ENCODE measurements at places on chromosomes 3 and 15.
A peak's percentile ranks its signal among the peaks of the same experiment; 100 is the strongest.

DNA sequence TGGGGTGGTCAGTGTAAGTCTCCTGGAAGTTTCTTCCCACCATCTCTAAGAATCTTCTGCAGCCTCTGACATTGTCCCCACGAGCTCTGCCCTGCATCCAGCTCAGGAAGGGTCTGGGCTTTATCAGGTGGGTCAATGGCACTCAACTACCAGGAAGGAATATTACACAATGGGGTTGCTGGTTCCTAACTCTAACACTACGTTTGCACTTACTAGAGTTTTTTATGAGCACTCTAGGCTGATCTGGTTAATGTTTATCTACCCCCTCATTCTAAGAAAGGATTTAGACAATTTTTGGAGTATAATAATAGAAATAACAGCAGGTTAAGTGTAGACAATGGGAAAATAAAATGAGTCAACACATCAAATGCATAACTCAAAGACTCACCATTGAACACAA lies 411.1 kb upstream of the RGMA start:
- no peak for DNase-seq

DNA sequence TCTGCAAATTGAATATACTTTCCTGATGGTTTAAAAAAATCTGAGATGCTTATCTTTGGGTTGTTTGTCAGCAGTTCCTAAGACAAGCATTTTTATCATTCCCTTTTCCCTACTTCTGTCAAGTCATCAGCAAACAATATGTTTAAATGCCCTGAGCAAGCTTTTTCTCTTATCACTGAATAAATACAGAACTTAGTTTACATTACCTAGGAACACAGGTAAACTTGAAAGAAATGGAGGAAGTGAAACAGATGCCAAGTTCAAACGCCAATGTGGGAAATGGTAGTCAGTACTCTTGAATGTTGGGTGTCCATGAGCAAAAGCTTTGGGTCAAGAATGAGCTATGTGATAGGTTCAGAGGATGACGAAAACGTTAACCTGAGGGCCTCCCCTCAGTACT lies 17.2 kb upstream of the TCAIM start:
- no peak for DNase-seq

- DNase-seq, result no peak
These were observed 189.6 kb upstream of the THBS1 start for GRCh38 chr15:39391230-39391629.

DNA sequence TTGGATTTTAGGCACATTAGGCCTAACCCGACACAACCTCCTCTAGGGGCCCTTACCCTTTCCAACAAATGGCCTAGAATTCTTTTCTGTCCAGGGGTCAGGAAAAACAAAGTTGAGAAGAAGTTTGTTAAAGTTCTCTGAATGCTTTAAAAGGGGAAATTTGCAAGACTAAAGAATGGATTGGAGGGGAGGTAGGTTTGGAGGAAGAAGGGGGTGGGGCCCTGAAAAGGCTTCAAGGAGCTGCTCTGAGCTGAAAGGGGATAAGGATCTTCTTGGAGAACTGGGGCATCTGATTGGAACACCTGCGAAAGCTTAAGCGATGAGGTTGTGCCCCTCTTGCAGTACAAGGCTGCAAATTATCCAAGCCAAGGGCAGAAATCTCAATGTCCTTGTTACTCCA lies 3.9 kb upstream of the SENP2 start:
- no peak for DNase-seq

DNA sequence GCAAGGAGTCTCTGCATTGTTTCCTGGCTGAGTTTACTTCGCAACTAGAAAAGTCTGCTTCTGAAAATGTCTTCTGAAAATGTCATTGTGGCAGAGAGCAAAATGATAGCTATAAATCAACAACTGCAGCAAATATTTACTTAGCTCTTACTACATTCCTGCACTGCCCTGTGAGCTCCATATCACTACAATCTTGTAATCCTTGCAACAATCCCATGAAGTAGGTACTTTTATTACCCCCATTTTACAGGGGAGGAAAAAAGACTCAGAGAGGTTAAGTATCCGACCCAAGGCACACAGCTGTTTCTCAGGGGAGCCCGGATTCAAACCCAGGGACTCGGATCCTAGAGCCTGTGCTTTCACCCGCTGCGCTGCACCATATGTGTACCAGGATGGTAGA lies 34.2 kb upstream of the SPTBN5 start:
- no peak for DNase-seq

DNA sequence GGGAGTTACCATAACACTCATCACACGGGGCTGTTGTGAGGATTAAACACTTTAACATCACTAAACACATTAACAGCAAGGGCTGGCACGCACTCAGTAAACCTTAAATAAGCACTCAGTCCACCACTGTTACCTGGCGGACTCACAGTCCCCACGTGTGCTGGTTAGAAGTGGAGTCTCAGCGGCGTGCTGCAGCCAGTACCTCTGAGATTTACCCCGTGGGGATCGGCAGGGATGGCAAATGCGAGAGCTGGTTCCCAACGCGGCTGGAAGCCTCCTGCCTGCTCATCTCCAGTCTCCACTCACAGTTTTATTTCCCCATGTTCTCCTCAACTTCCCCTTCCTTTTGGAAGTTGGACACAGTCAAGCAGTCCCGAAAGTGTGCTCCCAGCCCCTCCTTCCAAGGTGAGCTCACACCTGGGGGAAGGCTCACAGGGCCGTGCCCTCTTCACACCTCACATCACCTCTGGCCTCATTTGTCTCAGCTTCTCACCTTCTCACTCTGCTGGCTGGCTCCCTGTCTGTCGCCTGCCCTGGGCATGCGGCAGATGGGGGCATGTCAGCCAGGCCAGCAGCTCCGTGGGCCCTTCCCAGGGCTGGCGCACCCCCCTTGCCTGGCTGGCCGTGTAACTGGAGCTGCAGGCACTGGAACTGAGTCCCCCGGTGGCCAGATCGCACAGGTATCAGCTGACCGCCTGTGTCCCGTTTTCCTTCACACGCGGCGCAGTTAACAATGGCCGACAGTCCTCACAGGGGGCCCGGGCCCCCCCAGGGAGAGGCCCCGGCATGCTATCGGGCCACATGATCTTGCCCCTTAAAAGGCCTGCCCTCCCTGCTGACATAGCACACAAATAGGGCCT lies 87.1 kb downstream of the WNT7A start:
- no peak for DNase-seq

- DNase-seq, result no peak
These were observed 16.1 kb downstream of the ALS2CL start for GRCh38 chr3:46677411-46677726.

DNA sequence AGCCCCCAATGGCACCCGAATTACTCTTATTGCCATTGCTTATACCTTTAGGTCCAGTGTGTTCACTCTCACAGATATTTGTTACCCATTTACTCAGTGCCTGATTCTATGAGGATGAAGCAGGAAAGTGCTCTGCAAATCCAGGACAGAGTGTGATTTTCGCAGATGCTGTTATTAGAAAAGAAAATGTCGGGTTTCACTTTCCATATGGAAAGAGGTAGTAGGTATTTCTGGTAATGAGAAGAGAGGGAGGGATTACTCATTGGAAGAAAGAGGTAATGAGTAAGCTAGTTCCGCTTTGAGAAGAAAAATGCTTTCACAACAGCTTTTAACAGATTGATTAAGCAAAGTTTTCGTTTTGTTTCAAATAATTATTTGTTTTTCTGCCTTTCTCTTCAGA lies 336.3 kb upstream of the CFAP20DC start:
- DNase-seq, result no peak

- no peak for DNase-seq
These were observed 38.3 kb downstream of the PDE8A start for GRCh38 chr15:85019815-85020590.

- no peak for DNase-seq
These were observed 1501.6 kb downstream of the OTOL1 start for GRCh38 chr3:162998205-162998604.

- DNase-seq, result no peak
These were observed 88.9 kb downstream of the FRMD4B start for GRCh38 chr3:69296995-69297394.

- no peak for DNase-seq
These were observed 2.5 kb upstream of the CNTN4 start for GRCh38 chr3:2096216-2096615.

- DNase-seq, result no peak
These were observed 82.0 kb upstream of the LMOD3 start for GRCh38 chr3:69204315-69204957.

DNA sequence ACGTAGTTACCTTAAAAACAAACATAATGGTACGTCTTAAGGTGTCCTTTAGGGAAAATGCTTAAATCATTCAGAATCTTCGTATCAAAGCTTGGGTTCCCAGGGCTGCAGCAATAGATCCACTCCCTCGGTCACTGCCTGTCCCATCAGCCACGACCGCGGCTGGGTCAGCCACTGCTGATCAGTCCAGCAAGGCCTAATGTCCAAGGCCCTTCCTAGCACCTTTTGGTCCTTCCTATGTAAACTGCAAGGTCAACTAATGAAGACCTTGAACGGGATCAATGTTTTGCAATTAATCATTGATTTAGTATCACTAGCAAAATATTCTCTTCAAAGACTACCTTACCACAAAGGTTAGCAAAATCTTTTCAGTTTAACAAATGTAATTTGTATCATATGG lies 122.2 kb upstream of the IGF1R start:
- DNase-seq, result no peak

DNA sequence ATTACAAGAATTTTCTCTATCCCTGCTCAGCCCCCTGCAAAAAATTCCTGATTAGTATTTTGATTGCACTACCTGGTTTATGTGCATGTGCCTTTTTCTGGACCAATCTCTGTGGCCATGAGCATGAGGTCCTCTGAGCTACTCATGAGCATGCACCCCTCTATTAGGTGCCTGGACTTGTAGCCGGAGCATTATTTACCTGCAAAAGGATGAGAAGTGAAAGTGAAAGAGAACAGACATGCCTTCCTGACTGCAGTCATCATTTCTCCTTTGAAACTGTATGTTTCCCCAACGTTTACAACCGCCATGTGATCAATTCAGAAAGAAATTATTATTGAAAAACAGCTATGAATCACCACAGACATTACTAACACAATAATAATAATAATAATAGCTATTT lies 1008.8 kb downstream of the ROBO2 start:
- DNase-seq, result no peak

- DNase-seq, result no peak
These were observed 60.7 kb downstream of the B3GNT5 start for GRCh38 chr3:183313764-183314163.

GRCh38 chr3:197345390-197345789 lies 47.0 kb upstream of the DLG1 start:
- no peak for DNase-seq

DNA sequence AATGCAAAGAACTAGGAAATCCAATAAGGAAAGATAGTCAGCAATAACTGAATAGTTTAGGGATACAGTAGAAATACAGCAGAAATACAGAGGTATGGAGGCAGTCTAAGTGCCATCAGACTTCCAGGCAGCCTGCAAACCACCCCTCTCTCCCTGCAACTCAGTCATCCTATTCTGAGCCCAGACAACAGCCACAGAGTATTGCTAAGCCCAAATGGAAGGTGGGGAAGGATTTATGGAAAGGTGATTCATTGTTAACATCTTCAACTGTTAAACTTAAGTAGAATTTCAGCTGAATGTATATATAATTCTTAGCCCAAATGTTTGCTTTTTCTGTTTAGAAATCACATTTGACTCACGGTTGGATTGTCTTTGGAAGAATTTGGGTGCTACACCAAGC lies 300.4 kb downstream of the RBMS3 start:
- no peak for DNase-seq

DNA sequence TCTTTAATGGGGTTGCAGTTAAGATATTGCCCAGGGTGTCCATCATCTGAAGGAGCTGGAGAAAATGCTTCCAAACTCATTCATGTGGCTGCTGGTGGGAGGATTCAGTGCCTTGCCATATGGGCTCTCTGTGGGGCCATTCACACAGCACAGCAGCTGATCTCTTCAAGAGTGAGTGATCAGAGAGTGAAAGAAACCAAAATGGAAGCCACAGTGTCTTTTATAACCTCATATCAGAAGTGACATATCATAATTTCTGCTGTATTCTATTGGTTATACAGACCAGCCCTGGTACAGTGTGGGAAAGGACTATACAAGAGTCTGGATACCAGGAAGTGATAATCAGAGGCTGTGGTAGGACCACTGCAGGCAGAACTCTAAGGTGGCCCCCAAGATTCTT lies 33.6 kb downstream of the HHLA2 start:
- DNase-seq, result no peak

GRCh38 chr15:74243431-74243830 lies 7.3 kb downstream of the CCDC33 start:
- DNase-seq, result no peak

DNA sequence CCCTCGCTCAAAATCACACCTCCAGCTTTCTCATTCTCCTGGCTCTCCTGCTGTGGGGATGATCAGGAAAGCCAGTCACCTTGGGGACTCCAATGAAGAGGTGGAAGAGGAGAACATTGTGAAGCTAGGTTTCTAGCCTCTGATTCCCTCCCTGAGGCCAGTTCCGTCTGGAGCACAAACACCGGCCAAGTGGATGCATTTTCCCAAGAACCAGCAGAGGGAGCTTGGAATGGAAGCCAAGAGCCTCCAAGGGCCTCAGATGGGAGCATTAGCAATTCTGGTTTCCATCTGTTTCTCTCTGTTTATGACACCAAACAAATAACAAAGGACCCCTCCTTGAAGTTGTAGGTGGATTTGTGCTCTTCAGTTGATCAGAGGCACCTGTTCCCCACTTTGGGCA lies 40.6 kb upstream of the NMNAT3 start:
- DNase-seq, result peak; percentile 17

GRCh38 chr3:36800533-36801116 lies 36.3 kb upstream of the DCLK3 start:
- no peak for DNase-seq

- no peak for DNase-seq
These were observed 8.3 kb upstream of the MTMR10 start for GRCh38 chr15:30999729-31000128.

GRCh38 chr3:49841126-49841696 lies 15.2 kb downstream of the TRAIP start:
- DNase-seq, result no peak

GRCh38 chr15:88504445-88504844 lies 36.9 kb downstream of the MRPS11 start:
- DNase-seq, result no peak

- no peak for DNase-seq
These were observed 6.4 kb upstream of the ADAM10 start for GRCh38 chr15:58755956-58756355.

DNA sequence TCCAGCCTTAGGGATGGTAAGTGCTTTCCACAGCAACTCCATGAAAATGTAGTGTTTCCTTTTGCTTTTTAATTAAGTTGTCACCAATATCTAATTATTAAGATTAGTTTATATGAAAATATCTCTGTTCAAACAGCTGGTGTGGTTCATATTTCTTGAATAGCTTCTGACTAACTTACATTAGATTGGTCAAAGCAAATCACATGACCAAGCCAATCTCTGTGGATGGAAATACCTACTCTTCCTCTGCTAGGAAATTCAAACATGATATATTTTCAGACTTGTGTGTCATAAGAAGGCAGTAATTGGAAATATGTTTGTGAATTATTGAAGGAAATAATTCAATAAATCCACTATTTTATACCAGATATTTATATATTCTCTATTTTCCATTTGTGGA lies 54.6 kb upstream of the CADM2 start:
- DNase-seq, result no peak
